ENCODE measurements at places on chromosomes 5 and 9.

- DNase-seq: no peak
Measured at GRCh38 chr5:168165977-168166376, 125.5 kb upstream of the WWC1 start.

DNA sequence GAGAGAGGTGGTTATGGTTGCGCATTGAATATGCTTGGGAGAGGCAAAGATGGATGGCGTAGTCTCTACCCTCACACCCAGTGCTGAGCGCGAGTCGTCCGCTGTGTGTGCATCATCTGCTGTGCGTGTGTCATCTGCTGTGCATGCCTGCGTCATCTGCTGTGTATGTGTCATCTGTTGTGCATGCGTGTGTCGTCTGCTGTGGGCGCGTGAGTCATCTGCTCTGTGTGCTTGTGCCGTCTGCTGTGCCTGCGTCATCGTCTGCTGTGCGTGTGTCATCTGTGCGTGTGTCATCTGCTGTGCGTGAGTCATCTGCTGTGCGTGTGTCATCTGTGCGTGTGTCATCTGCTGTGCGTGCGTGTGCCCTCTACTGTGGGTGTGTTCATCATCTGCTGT lies 68.0 kb upstream of the IRX4 start:
- DNase-seq: no peak

GRCh38 chr9:11348366-11348765 lies 735.6 kb upstream of the PTPRD start:
- DNase-seq: no peak

DNA sequence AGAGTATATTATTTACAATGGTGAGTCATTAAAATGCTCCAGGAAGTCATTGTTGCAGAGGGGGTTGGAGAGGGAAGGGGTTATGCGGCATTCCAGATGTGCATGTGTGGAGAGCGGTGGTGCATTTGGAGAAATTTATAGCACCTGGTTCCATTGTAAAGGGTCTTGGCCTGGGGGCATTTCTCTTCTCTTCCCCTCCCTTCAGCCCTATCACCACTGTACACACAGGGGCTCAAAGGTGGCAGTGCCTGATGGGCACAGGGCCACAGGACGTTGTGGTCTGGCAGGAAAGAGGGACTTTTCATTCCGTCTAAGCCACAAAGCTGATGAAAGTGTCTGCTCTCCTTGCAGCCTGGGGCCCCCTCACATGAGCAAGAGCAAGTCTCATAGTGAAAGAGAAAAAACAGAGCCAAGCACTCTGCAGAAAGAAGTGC lies 442.4 kb upstream of the ZNF462 start:
- DNase-seq: no peak

Data from T-helper 22 cell (primary cell).